Kidney glomerular epithelial cell (primary cell): ENCODE measurements at places on chromosomes 13 and 19.

- no peak for DNase-seq
Observed at GRCh38 chr13:101178406-101178805, 237.9 kb downstream of the NALCN start.

- no peak for DNase-seq
Observed at GRCh38 chr19:1734321-1734966, 18.9 kb upstream of the ONECUT3 start.

DNA sequence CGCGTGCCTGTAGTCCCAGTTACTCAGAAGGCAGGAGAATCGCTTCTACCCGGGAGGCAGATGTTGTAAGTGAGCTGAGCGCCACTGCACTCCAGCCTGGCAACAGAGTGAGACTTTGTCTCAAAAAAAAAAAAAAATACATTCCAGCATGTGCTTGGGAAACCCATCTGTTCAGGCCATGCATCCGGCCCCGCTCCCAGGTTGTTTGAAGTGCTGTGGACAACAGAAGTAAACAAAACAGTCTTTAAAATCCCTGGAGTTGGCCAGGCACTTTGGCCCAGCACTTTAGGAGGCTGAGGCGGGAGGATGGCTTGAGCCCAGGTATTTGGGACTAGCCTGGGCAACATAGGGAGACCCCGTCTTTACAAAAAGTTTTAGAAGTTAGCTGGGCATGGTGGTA is 3.2 kb upstream of the PTPRS start:
- no peak for DNase-seq

- DNase-seq = no peak
Observed at GRCh38 chr19:7348587-7349230, at the start of gene ARHGEF18. ARHGEF18 (plus strand) TSS chr19:7348937; CDS start chr19:7362891, 13,954 bp downstream.

GRCh38 chr13:93851236-93851635 is 624.6 kb downstream of the GPC6 start:
- no peak for DNase-seq

- no peak for DNase-seq
Observed at GRCh38 chr13:46137627-46138317, 32.9 kb upstream of the CPB2 start.

- no peak for DNase-seq
Observed at GRCh38 chr19:43773725-43774102, 7.1 kb downstream of the KCNN4 start.

DNA sequence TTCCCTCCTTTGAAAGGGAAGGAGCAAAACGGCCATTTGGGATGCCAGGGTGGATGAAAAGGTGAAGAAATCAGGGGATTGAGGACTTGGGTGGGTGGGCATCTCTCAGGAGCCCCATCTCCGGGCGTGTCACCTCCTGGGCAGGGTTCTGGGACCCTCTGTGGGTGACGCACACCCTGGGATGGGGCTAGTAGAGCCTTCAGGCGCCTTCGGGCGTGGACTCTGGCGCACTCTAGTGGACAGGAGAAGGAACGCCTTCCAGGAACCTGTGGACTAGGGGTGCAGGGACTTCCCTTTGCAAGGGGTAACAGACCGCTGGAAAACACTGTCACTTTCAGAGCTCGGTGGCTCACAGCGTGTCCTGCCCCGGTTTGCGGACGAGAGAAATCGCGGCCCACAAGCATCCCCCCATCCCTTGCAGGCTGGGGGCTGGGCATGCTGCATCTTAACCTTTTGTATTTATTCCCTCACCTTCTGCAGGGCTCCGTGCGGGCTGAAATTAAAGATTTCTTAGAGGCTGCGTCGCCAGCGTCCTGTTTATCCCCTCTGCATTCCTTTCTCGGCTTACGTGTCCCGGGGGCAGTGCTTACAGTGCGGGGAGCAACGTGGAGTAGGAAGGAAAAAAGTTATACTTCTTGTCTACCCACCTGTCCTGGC is 15.2 kb upstream of the S1PR4 start:
- DNase-seq = peak; percentile 24

DNA sequence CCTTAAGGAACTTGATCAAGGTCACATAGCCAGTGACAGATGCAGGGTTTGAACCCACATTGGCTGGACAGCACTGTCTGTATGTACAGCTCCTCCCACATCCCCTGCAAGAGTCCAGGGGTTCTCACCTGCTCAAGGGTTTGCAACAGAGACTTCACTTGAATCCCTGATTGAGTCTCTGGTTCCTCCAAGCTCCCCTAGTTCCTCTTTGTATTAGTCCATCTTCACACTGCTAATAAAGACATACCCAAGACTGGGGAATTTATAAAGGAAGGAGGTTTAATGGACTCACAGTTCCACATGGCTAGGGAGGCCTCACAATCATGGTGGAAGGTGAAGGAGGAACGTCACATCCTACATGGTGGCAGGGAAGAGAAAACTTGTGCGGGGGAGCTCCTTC is 72.8 kb upstream of the CLDN10 start:
- no peak for DNase-seq

GRCh38 chr19:42028304-42029216 is 34.5 kb upstream of the ATP1A3 start:
- no peak for DNase-seq

- DNase-seq = no peak
Observed at GRCh38 chr19:3363841-3364500, 2.4 kb upstream of the NFIC start.

DNA sequence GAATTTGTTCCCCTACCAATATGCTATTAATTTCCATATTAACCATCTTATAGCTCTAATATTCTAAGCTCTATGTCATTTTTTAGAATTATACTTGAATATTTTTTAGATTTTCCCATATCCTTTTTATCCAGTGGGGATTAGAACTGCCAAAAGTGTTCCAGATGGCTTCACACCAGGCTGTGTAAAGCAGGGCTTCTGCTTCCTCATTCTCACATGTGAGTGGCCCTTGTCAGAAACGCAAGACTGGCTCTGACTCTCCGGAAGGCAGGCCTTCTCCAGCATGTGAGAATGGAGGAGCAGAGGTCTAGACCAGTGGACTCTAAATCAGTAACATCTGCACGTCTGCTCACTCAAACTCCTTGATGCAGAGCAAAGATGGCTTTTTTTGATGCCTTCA is 650.1 kb downstream of the FGF9 start:
- DNase-seq = no peak

DNA sequence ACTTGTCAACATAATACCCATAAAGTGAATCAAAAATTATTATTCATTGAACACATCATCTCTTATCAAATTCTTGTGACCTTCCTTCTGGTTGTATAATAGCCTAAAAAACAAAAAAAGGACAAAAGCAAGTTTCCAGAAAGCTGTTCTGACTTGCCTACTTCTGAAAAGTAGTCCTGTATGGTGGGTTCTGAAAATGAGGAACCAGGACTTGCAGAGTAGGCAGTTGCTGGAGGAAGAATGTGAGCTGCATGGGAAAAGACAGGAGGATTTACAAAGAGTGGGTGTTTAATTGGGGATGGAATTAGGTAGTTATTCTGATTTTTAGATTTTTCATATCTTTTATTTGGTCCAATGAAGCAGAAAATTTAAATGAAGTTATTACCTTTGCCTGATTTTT is 56.7 kb downstream of the RCBTB2 start:
- no peak for DNase-seq
